Omental fat pad (tissue), 4 donors: ENCODE measurements at places on chromosomes 6 and 20.

GRCh38 chr20:49029203-49029602 lies 16.9 kb upstream of the CSE1L start:
- no peak for DNase-seq

GRCh38 chr6:40341726-40342125 lies 245.4 kb downstream of the LRFN2 start:
- DNase-seq, result no peak

- no peak for DNase-seq
Observed at GRCh38 chr6:170524172-170524502, 29.0 kb downstream of the PSMB1 start.

DNA sequence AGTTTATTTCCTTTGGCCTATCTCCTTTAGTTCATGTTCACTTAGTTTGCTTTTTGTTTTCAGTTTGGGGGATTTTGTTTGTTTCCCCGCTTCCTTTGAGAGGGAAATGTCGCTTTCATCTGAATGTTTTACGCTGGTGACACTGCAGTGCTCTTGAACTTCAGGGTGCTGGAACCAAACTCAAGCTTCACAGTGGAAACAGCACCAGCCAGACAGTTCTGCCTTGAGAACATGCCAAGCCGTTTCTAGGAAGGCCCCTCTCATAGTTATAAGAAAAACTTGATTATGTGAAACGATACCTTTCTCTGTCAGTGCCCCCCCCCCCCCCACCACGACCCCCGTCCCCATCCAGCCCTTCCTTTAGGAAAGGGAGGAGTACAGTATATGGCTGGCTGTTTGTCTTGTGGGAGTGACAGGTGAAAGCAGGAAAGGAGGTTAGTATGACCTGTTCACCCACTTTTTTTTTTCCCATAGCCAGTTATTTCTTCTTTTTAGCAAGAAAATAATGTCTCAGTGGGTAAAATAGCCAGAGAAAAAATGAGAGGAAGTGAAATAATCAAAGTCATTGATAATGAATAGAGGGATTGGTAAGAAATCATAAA lies 130.1 kb downstream of the LRRC1 start:
- DNase-seq, result no peak

GRCh38 chr6:140554421-140554820 lies 1180.0 kb upstream of the CITED2 start:
- DNase-seq, result no peak

GRCh38 chr6:128400875-128401274 lies 119.5 kb downstream of the PTPRK start:
- no peak for DNase-seq

DNA sequence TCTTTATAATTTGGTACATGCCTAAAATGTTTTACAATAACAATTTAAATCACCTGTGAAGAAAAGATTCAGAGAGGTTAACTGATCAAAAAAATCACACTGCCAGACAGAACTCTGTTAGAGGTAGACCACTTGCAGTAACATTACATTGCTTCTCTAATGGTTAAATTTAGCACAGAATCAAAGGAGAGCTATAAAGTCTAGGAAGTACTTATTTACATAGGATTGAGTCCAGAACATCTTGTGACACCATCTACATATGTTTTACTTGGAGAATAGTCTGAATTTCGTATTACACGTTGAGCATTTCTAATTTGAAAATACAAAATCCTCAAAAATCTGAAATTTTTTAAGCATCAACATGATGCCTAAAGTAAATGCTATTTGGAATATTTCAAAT lies 17.2 kb upstream of the TBC1D20 start:
- DNase-seq, result no peak

DNA sequence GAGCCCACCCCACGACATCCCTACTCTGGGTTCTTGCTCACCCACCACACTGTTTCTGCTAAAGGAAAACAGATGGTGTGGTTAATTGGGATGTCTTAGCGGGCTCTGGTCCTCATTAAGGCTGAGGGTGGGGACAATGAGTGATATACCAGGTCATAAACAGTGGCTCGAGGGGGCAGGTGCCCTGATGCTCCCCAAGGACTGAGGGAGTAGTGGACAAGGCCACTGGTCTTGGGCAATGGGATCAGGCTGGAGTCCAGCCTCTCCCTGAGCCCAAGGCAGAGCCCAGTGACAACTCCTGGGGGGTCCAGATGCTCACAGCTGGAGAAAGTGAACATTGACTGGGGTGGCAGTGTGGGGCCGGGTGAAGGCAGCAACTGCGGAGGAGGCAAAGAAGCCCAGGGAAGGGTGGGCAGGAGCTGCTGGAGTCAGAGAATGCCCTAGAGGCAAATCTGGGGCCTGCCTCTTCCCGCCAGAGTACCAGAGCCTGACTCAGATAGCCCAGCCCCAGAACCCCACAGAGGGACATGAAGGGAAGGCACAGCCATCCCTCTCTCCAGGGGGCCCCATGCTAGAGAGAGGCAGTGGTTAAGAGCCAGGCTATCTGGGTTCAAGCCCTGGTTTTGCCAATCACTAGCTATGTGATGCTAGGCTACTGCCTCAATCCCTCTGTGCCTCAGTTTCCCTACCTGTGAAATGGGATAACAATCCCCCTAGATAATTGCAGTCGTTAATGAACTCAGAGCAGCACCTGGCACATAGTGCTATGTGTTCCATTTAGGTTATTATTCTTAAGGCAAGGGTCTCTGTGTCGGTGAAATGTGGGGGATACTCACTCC lies 72.3 kb downstream of the MRPL14 start:
- no peak for DNase-seq

DNA sequence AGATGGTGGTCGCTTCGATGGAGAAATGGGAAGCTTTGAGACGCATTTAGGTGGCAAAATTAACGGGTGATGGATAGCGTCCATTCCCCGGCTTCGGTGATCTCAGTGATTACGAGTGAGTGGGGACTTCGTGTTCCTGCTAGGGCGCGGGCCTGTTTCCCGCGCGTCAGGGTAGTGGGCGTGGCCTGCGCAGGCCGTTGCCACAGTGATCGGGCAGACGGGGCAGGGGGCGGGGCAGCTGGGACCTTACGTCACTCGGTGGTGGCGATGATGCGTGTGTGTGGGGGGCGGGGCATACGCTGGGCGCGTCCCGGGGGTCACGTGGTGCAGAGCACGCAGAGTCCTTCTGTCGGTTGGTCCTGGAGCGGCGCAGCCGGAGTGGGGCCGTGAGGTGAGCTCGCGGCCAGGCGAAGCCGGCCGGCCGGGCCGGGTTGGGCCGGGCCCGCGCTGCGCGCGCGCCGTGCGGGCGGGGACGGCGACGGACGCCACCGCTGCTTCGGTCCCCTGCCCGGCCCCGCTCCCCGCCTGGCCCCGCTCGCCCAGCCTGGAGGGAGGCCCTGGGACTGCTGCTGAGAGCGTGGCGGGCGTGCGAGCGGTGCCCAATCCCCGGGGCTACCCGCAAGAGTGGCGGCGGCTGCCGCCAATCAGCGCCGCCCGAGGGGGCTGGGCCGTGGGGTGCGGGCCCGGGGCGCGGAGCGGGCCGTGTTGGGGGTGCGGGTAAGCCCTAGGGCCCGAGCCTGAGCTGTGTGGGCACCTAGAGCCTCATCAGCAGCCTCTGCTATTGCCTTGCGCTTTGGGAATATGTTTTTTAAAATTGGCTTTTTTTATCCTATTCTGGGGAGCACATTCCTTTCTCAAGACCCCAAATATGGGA lies at the start of gene PHF20:
Gene PHF20, plus strand, starts transcription at position 327 of the 874 bp plus-strand sequence. CDS start 29,508 bp downstream, outside the sequence.
- peak; percentile 99 for DNase-seq
